ENCODE measurements at places on chromosomes 13 and 19.

- DNase-seq, result no peak
Observed at GRCh38 chr13:94065741-94066140, 413.7 kb downstream of the DCT start.

DNA sequence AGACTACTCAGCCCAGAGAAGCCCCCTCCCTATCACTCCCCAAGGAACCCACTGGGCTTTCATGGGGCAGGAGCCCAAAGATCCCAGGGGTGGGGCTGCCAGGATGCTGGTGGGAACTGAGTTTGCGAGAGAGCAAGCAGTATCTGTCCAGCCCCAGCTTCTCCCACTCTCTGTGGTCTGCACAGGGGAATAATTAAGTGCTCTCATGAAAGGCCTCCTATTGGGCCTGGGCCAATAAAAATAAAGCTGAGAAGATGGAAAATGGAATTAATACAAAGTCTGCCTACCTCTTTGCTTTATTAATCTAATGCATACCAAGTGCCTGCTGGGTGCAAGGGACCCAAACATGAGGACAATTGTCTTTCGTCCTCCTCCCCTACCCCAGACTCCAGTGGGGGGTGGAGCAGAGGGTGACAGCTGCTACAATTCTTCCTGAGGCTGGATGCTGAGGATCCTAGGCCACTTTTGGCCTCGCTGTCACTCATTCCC lies 5.4 kb downstream of the DDX39A start:
- no peak for DNase-seq

- DNase-seq, result no peak
Observed at GRCh38 chr19:13130886-13131490, 12.9 kb downstream of the NACC1 start.

GRCh38 chr19:30305346-30306060 lies 66.7 kb upstream of the ZNF536 start:
- DNase-seq, result no peak

GRCh38 chr13:52461265-52461664 lies 6.0 kb downstream of the CKAP2 start:
- DNase-seq, result no peak

DNA sequence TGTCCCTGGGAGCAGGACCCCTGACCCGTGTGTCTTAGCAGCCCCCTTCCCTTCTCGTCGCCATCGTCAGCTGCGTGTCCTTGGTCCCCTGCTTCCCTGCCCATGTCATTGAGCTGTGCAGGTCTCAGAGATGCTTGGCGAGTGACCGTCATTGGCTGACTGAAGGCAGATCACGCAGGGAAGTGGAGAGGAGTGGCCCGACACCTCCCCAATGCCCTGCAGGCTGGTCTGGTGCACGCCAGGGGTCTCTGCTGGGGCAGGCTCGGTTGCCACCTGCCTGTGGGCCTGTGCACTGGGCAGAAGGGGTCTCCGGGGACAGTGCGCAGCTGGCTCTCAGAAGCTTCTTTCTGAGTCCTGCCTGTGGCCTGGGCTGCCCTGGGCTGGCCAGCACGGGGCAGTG lies 6.2 kb downstream of the GNA11 start:
- no peak for DNase-seq

- no peak for DNase-seq
Observed at GRCh38 chr19:16522559-16523377, 19.5 kb downstream of the CHERP start.

GRCh38 chr13:79406597-79406908 lies 498 bp upstream of the RBM26 start:
- no peak for DNase-seq

DNA sequence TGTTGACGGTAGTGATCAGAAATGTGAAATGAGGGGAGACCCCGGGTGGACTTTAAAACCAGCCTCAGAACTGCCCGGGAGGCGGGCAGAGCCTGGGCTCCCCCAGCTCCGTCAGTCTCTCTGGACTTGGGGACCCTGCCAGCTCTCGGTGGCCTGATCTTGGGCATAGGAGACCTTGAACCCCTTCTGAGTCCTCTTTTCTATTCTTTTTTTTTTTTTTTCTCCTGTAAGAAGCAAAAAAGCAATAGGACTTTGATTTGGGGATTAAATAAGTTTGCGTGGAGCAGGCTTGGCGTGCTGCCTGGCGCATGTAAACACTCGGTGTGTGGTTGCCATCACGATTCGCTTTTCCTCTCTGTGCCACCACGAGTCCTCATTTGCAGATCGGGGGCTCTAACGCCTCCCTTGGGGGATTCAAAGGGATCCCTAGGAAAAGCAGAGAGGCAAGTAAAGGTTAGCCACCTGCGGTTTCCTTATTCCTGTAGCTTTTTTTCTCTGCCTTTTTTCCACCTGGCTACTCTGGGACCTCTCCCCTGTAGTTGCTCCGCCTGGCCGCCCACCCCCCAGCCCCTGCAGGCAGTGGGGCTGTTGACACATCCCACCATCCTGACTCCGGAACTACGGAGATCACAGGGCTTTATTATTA lies 1.3 kb downstream of the SAFB start:
- DNase-seq, result peak; percentile 22

DNA sequence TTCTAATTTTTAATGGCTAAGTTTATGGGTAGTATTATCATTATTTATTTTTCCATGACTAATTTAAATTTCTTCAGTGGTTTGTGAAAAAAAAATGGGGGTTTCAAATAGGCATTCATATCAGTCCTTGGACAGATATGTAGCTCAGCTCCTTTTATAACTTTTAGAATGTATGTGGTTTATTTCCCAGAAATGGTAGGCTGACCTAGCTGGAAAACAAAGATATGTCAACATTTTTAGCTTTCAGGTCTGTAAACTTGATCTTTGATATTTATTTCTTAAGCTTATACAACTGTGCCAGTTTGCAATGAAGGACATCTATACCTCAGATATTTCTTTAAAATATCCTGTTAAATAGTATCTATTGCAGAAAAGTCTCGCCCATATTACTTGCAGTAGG lies 1815.5 kb downstream of the SLITRK5 start:
- DNase-seq, result no peak

DNA sequence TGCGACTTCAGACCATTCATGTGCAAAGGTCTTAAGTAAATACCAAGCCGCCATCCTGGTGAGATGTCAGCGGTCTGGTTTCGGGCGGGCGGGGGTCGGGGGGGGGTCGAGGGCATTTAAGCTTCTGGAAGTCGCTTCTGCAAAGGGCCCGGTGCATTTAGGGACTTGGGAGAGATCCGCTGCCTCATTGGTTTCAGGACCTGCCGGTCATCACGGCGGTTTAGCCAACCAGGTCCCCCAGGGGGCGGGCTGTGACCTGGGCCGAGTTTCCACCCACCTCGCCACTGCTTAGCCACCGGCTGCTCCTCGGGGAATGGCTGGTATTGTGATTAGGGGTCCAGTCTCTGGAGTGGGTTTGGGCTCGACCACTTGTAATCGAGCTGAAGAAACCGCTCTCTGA lies 7.8 kb downstream of the ANKLE1 start:
- no peak for DNase-seq

- no peak for DNase-seq
Observed at GRCh38 chr19:50199259-50199555, 4.2 kb upstream of the MYH14 start.

DNA sequence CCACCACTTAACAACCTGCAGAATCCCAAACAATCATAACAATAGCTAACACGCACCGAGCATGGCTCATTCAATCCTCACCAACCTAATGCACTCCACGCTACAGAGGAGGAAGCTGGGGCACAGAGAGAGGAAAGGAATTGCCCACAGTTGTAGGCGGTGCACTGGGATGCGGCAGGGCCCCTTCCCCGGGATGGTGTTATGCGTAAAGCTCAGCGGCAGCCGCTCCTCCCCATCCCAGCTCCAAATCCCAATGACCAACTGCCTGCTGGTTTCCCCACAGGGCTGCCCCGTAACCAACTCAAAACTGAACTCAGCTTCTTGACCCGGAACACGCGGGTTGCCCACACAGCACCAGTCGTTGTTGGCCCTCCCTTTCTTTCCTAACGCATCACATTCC lies 42.2 kb downstream of the SERP2 start:
- no peak for DNase-seq

DNA sequence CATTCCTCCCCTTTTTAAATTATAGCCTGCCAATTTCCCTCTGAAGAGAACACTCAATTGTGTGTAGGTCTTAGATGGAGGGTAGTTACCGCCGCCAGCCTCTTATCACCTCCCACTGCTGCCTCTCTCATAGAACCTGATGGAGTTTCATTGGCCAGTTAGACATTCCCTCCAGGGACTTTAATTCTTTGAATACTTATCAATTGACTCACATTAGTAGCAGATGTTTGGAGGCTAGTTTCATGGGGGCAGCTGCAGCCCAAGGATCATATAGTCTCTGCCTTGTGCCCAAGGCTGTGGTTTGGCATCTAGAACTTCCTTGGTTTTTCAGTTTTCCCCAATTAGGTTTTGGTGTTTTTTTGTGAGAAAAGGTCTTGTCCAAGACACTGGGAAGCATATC lies 318.9 kb upstream of the HTR2A start:
- no peak for DNase-seq

DNA sequence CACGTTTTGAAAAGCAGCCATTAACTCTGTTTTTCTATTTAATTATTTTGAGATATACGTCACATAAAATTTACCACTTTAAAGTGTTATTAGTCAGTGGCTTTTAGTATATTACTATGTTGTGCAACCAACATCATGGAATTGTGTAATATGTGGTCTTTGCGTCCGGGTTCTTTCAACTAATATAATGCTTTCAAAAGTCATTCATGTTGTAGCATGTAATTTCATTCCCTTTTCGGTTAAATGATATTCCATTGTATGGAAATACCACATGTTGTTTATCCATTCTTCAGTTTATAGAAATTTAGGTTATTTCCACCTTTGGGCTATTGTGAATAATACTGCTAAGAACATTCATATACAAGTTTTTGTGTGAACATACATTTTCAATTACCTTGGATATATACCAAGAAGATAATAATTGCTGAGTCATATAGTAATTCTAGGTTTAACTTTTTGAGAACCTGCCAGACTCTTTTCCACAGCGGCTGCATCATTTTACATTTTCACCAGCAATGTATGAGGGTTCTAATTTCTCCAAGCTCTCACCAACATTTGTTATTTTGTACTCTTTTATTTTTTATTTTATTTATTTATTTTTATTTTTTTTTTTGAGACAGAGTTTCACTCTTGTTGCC lies 28.1 kb upstream of the CLDN10 start:
- DNase-seq, result no peak

DNA sequence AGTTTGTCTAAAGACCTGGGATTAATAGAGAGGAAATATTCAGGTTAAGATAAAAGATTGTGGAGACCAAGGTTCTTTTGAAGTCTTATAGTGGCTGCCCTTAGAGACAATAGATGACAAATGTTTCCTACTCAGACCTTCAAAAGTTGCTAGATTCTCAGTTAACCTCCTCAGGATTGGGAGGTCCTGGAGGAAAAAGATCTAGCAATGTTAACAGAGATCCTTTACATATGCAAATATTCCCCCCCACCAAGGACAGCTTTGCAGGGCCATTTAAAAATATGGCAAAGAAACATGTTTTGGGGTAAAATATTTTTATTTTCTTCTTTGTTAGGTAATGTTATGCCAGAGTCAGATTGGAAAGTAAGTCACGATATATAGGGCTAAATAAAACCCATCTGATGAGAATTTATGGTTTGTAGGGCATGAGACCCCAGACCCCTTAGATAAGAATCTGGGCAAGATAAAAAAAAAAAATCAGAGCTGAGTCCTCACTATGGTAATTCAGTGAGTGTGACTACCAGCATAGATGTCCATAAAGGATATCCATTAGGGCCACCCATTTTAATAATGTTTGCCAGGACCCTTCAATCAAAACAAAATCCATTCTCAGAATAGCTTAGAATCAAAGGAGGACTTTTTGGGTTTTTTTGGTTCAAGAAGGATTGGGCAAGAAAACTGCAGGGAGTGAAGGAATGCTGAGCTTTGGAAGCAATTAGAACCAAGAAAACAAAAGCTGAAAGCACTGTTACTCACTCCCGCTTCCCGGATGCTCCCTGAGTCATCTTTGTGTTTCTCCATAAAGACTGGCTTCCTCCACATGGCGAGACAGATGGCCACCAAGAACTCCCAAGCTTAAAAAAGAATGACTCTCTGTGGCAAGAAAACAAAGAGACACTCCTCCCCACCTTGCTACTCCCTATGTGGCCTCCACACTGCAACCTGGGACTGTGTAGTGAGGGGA lies 28.2 kb downstream of the VSTM1 start:
- DNase-seq, result no peak

- DNase-seq, result no peak
Observed at GRCh38 chr13:50107205-50107604, 92.0 kb downstream of the KCNRG start.

DNA sequence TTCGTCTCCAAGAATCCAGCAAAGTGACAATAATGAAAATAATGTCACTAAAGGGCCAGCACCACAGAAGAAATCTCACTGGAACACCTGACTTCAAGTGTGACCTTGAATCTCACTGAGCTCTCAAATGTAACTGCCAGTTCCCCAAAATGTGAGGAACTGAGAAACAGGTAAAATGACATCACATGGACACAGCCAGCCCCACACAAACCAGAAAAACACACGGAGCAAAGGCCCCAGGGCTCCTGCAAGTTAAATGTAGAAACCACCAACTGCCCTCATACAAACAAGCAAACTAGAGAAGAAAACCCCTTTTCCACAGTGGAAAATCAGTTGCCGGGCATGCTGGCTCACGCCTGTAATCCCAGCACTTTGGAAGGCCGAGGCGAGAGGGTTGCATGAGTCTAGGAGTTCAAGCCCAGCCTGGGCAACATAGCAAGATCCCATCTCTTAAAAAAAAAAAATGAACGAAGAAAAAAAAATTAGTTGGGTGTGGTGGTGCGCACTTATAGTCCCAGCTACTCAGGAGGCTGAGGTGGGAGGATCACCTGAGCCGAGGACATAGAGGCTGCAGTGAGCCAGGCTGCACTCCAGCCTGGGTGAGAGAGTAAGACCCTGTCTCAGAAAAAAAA lies 8.7 kb upstream of the KANK2 start:
- DNase-seq, result no peak

GRCh38 chr19:45234089-45234869 lies 10.9 kb downstream of the EXOC3L2 start:
- DNase-seq, result no peak

GRCh38 chr13:43319617-43320444 lies 296.4 kb downstream of the DNAJC15 start:
- DNase-seq, result no peak

DNA sequence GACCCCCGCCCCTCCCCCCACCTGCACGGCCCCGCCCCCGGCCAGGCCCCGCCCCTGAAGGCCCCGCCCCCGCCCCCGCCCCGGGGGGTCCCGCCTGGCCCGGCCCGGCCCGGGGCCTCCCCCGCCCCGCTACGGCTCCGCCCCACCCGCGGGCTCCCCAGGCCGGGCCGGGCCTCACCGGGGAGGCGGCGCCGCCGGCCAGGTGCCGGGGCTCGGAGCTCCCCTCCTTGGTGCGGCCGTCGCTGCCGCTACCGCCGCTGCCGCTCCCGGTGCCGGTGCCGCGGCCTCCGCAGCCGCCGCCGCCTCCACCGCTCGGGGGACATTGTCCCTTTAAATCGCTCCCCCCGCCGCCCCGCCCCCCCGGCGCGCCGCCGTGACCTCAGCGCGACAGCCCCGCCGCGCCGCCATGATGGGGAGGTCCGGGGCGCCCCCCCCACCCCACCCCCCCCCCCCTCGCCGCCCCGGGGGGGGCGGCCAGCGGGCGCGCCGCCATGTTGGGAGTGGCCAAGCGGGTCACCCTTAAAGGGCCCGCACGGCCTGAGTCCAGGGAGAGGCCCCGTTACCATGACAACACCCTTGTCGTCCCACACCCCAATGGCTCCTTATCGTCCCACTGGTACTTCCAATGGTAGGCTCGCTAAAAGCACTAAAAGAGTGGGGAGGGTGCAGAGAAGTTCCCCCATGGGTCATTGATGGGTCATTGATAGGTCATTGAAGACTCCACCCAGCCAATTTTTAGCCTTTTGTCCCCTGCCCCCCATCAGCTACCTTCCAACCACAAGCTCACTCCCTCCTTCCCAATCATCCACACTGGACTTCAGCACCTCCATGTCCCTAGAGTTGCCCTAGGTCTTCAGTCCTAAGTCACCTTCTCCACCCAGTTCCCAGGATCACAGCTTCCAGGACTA lies at the start of gene WIZ:
Gene WIZ (minus strand): TSS at position 337 of the 908 bp plus-strand sequence. CDS start 1,649 bp downstream, outside the sequence.
- peak; percentile 83 for DNase-seq
